ENCODE measurements at places on chromosomes 11 and 22. TPM values are rescaled to one million over a fixed set of nuclear protein-coding genes. Genes with fewer than 3 reads are reported as not detected.

The HORMAD2 gene
- not detected for total RNA-seq

The TSPAN18 gene
- total RNA-seq, result 5.9 TPM

The PLAAT2 gene
- total RNA-seq, result not detected

The TRIM49 gene
- total RNA-seq, result not detected

The LINC01488 gene
- total RNA-seq, result not detected

The CECR2 gene
- 1.9 TPM for total RNA-seq

The BEST1 gene
- under 0.01 TPM for total RNA-seq

The SLC22A8 gene
- not detected for total RNA-seq

The FXYD2 gene
- 0.65 TPM for total RNA-seq

The DBX1 gene
- total RNA-seq, result not detected

The PKP3 gene
- total RNA-seq, result 0.32 TPM

The OR52I2 gene
- not detected for total RNA-seq

The RASL10A gene
- total RNA-seq, result 2.9 TPM

The DSCAML1 gene
- not detected for total RNA-seq

Data from epithelial cell of umbilical artery (primary cell).